Sigmoid colon (tissue), 7 donors: ENCODE measurements at places on chromosomes 11 and 22. TPM values are rescaled to one million over a fixed set of nuclear protein-coding genes. Genes with fewer than 3 reads are reported as not detected.

The DAGLA gene
- total RNA-seq = 4.2 TPM

The PHOX2A gene
- total RNA-seq = not detected

The PRR33 gene
- total RNA-seq = not detected

GRCh38 chr11:47523490-47524225 lies 29.3 kb downstream of the CELF1 start:
- H3K36me3 ChIP-seq = no peaks in the 10 kb centered on the region
- peaks cover 87% of the 10 kb centered on the region for H3K4me1 ChIP-seq
- H3K27me3 ChIP-seq = no peaks in the 10 kb centered on the region
- peak overlapping the region; percentile 83 for H3K27ac ChIP-seq

DNA sequence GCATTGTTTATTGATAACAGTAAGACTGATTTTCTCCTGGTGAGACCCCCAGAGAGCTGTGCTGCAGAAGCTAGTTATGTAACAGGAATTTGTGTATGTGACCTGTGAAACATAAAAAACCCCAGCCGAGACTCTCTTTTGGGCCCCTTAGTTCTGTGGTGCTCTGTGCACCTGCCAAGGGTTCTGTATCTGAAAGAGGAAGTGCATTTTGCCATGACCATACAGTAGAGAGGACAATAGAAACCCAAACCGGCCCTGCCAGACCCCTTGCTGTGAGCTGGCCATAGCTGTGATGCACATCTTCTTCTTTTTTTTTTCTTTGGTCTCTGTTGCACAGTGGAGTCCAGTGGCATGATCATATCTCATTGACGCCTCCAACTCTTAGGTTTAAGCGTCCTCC lies 31.4 kb upstream of the APOL5 start:
- H3K36me3 ChIP-seq = no peaks in the 10 kb centered on the region
- H3K27me3 ChIP-seq = no peaks in the 10 kb centered on the region
- no peak for DNase-seq
- no peaks in the 10 kb centered on the region for H3K4me1 ChIP-seq
